Thyroid gland (tissue), 4 donors: ENCODE measurements at places on chromosomes 3 and 15. TPM values are rescaled to one million over a fixed set of nuclear protein-coding genes. Genes with fewer than 3 reads are reported as not detected.
A peak's percentile ranks its signal among the peaks of the same experiment; 100 is the strongest.

GRCh38 chr3:69914395-69914794 is 85.1 kb upstream of the SAMMSON start:
- H3K27ac ChIP-seq, result no peak overlapping the region
- H3K27me3 ChIP-seq, result no peaks in the 10 kb centered on the region
- H3K36me3 ChIP-seq, result no peaks in the 10 kb centered on the region
- peaks cover 4% of the 10 kb centered on the region for H3K4me1 ChIP-seq

- peak; percentile 60 for DNase-seq
- peak overlapping the region; percentile 82 for H3K27ac ChIP-seq
- H3K4me1 ChIP-seq, result peaks cover 43% of the 10 kb centered on the region
- no peak overlapping the region for H3K4me3 ChIP-seq
- H3K36me3 ChIP-seq, result no peaks in the 10 kb centered on the region
- no peaks in the 10 kb centered on the region for H3K27me3 ChIP-seq
Observed at GRCh38 chr3:193396451-193397244, 18.1 kb upstream of the ATP13A5 start.

GRCh38 chr3:101074518-101074917 is 81.3 kb upstream of the ABI3BP start:
- no peak overlapping the region for H3K27ac ChIP-seq
- no peak overlapping the region for H3K4me3 ChIP-seq
- H3K27me3 ChIP-seq, result no peaks in the 10 kb centered on the region
- no peaks in the 10 kb centered on the region for H3K4me1 ChIP-seq
- no peak for DNase-seq

Gene MEGF11
- 0.20 TPM for total RNA-seq
